Small intestine (tissue), 16 donors: ENCODE measurements at places on chromosomes 3 and 15. TPM values are rescaled to one million over a fixed set of nuclear protein-coding genes. Genes with fewer than 3 reads are reported as not detected.

Gene FYCO1
- polyA plus RNA-seq = 9.6 TPM

Gene HYAL3
- 2.4 TPM for polyA plus RNA-seq

Gene SLC6A20
- 27.1 TPM for polyA plus RNA-seq

Gene RBPMS2
- 5.1 TPM for polyA plus RNA-seq

Gene FAM174B
- polyA plus RNA-seq = 8.7 TPM

Gene GOLGA6L7
- not detected for polyA plus RNA-seq

Gene GPR149
- polyA plus RNA-seq = not detected

Gene SLC2A2
- polyA plus RNA-seq = 212 TPM

Gene GABRG3
- polyA plus RNA-seq = not detected

Gene NDUFB5
- 168 TPM for polyA plus RNA-seq

Gene CKMT1B
- polyA plus RNA-seq = 102 TPM

Gene QTRT2
- 27.4 TPM for polyA plus RNA-seq

Gene SPINT1
- polyA plus RNA-seq = 258 TPM

Gene CRABP1
- not detected for polyA plus RNA-seq

Gene ANKDD1A
- polyA plus RNA-seq = 3.9 TPM
